Left forelimb (tissue), 1 donor: ENCODE measurements at places on chromosomes 11 and 22.

DNA sequence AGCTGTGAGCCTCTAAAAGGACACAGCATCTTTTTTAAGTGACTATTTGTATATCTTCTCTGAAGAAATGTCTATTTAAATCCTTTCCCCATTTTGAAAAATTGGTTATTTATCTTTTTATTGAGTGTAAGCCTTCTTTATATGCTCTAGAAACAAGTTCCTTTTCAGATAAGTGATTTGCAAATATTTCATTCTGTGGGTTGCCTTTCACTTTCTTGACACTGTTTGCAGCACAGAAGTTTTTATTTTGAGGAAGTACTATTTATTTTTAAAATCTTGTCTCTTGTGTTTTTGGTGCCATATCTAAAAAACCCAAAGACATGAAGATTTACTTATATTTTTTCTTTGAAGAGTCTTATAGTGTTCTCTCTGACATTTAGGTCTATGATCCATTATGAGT lies 40.1 kb upstream of the LYVE1 start:
- no peak for DNase-seq

DNA sequence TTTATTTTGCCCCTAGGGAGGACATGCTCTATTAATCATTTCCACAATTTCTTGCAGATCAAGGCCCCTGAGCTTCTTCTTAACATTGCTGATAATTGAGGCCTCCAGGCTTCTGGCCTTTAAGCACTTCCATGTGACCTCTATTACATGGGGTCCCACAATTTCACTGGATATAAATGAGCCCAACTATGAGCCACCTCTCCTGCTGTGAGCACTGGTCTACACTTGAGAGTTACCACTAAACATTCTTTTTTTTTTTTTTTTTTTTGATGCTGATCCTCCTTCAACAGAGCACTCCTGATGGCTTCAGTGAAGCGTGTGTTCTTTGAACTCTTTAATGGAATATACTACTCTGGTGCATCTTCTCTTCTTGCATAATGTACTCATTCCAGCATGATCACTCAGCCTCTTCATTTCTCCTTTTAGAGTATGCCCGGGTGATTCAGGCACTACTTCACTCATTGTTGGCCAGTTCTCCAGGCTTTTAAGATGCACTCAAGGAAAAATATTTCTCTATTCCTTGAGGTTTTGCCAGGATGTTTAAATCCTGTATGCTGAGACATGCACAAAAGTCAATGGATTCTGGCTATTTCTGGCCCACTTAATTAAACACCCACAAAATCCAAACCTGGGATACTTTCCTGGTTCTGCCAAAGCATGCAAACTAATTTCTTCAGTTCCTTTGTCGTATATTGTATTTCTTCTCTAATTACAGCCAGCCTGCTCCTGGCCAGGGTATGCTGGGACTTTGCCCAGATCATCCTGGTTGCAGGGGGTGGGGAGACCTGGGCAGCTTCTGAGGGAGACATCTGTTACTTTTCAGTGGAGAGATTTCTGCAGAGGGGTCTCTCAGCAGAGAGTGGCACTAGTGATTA lies 257.8 kb upstream of the LUZP2 start:
- DNase-seq: no peak

DNA sequence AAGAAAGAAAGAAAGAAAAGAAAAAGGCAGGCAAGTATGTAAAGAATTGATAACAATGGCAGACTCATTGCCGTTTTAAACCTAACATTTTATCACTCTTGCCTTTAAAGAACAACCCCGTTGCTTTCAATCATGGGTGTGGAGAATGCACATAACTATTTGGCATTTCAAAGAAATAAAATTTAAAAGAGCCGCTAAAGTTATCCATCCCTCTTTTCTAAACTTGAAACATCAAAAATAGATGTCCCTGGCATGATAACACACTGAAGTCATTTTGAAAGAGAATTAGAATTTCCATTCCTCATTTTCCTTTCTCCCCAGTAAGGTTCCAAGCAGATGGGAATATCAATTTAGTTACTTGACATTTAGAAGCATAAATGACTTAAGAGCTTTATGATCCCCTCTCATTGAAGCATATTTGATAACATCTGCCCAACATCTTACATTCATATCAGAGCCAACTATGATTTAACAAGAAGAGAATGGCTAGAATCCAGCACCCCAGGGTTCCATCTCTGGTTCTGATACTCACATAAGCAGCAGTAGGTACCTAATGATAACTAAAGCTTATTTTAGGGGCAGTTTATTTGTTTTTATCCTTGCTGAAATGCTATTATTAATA lies 529.6 kb upstream of the LRRC4C start:
- DNase-seq: no peak

DNA sequence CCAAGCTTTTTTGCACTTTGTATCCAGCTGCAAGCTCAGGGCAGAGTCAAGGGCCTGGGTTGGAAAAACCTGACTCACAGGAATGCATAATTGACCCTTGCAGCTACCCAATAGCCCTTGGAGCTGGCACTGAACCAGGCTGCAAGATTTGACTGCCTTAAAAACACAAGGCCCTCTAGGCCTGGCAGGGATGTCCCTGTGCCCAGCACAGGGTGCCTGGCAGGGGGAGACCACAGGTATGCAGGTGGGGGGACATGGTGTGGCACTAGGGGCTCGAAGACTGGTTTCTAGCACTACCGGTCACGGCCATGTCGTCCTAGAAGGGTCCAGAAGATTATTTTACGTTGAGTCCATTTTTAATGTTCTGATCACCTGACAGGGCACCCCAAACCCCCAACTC lies 30.2 kb downstream of the SBF1 start:
- no peak for DNase-seq

GRCh38 chr22:23217171-23218052 lies 37.1 kb downstream of the BCR start:
- DNase-seq: no peak

- no peak for DNase-seq
Measured at GRCh38 chr11:45193695-45194094, 47.3 kb downstream of the PRDM11 start.

DNA sequence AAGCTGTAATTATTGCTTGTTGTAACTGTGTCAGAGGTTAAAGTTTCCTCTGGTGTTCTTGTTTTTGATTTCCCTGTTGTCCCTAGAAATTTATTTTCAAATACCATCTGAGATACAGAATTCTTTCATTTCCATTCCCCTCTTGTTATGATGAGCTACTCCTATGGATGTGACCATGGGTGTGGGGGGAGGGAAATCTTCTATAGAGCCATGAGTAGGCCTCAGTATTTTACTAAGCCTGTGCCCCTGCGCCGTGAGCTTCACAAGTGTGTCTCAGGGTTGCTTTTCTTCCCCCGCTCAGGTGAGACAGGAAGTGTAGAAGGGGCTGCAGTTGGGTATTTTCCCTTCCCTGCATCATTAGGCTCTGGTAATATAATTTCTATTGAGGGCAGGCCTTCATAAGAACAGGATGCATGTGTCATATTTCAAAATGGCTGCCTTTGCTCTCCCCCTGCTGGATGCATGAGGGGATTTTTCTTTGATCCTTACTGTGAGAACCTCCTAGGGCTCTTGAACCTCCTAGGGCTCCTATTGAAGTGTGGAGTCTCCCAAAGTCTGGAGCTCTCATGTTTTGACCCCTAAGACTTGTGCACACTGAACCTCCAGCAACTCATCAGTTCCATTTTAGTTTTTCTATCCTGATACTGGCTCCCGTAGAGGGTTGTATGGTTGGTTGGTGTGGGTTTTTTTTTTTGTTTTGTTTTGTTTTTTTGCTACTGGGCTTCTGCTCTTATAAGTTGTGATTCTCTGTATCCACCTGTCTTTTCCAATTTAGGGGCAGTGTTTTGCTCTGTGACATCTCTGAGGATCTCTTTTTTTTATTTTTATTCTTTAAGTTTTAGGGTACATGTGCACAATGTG lies 658.2 kb downstream of the NTM start:
- DNase-seq: no peak

GRCh38 chr11:102459393-102459792 lies 6.8 kb upstream of the TMEM123 start:
- DNase-seq: no peak
